Muscle of back (tissue), 13 donors: ENCODE measurements at places on chromosomes 6 and 20. TPM values are rescaled to one million over a fixed set of nuclear protein-coding genes. Genes with fewer than 3 reads are reported as not detected.

ZNF391 gene
- polyA plus RNA-seq = 5.6 TPM

TGIF2 gene
- polyA plus RNA-seq = 21.5 TPM

ZSWIM1 gene
- polyA plus RNA-seq = 10.0 TPM

GPX5 gene
- not detected for polyA plus RNA-seq

GSTA3 gene
- not detected for polyA plus RNA-seq

PLN gene
- polyA plus RNA-seq = 8.9 TPM

C6orf52 gene
- polyA plus RNA-seq = 1.6 TPM

IRF4 gene
- 1.8 TPM for polyA plus RNA-seq

SCUBE3 gene
- polyA plus RNA-seq = 0.91 TPM

RCAN2 gene
- 4.0 TPM for polyA plus RNA-seq

LTB gene
- 0.85 TPM for polyA plus RNA-seq

JPH2 gene
- 85.9 TPM for polyA plus RNA-seq

NOX3 gene
- not detected for polyA plus RNA-seq

PNLDC1 gene
- 0.08 TPM for polyA plus RNA-seq

CDKN1A gene
- 177 TPM for polyA plus RNA-seq

VSX1 gene
- polyA plus RNA-seq = not detected

UNC5CL gene
- 2.4 TPM for polyA plus RNA-seq

TNFRSF6B gene
- polyA plus RNA-seq = 0.22 TPM
